ENCODE measurements at places on chromosomes 16 and 17.
A peak's percentile ranks its signal among the peaks of the same experiment; 100 is the strongest.

DNA sequence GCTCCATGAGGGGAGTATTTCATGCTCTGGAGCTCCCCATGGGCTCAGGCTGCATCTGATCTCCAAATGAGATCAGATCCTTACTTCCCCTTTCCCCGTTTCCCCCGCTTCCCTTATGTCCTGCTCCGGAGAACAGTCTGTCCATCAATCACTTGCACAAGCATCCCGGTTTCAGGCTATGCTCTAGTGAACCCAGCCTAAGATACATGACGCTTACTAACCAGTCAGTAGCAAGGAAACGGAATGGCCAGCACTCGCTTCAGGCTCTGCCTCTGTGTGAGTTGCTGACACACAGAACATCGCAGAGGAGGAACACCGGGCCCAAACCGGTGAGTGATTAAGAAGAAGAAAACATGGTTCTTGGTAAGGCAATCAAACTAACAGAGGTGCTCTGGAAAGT is 9.4 kb upstream of the ATP5MC1 start:
- no peak for DNase-seq

- no peak for DNase-seq
Measured at GRCh38 chr16:48432136-48432535, 46.9 kb upstream of the SIAH1 start.

DNA sequence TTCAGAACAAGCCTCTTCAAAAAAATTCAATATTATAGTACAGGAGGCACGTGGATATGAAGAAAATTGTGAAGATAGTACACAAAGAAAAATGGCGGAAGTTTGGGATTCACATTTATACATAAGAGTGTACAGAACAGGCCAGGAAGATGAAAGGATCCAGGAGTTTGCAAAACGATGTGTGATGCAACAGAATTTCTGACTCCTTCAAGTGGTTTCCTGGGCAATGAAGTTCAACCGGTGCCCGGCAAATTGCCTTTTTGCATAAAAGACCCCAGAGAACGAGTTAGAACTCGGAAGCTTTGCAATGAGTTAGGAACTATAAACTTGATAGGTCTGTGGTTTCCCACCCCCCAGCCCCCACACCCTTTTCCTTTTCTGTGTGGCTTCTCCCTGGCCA is 189.1 kb downstream of the SALL1 start:
- DNase-seq: no peak

DNA sequence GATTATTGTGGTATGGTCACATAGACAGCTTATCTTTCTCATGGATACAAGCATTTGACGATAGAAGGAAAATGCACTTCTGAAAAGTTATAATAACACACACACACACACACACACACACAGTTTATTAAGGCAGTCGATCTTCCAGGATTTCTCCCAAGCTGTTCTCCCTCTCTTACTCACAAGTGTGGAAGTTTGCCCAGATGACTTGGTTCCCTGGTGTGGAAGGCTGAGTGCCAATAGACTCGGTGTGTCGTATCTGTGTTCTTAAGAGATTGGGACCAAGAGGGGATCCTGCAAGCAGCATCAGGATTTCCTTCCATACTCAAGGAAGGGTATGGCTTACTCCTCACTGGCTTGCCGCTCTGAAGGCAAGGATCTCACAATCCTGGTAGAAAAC is 279.6 kb downstream of the HS3ST3B1 start:
- no peak for DNase-seq

DNA sequence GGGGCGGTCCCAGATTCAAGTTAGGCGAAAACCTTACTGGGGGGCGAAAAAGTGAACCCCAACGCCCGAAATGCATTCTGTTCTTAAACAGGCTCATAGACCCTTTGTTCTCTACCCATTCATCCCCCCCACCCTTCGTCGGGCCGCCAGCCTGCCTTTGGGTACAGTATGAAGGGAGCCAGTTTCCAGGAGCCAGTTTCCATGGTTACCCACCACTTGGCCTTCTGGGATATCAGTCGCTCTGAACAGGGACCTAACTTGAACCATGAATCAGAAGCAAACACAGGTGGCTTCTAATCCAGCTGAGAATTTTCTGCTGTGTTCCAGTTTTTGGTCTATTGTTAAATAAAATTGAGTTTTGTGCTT is 532 bp downstream of the DHX40 start:
- DNase-seq: peak; percentile 33

DNA sequence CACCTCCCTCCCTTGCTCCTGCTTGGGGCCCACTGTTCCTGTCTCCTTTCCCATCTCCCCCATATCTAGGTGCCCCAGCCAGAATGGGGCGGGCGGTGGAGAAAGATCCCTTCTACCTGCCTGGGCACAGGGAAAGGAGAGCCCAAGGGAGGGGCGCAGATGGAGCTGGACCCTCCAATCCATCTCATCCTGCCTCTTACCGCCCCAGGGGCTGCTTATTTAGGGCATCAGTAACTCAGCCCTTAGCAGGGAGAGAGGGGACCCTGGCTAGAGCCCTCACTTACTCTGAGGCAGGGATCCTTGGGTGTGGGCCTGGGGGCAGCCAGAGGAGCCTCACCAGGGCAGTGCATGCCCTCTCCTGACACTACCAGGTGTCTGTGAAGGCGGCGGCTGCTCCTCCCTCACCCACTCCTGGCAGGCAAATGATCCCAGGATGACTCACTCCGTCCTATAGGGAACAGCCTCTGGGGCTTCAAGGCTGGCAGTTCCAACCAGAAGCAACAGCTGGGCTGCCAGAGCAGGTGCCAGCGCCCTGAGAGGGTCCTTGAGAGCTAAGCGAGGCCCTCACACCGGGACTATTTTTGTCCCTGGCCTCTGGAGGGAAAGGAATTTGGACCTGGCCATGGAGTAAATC is 16.3 kb upstream of the BCAR1 start:
- no peak for DNase-seq

DNA sequence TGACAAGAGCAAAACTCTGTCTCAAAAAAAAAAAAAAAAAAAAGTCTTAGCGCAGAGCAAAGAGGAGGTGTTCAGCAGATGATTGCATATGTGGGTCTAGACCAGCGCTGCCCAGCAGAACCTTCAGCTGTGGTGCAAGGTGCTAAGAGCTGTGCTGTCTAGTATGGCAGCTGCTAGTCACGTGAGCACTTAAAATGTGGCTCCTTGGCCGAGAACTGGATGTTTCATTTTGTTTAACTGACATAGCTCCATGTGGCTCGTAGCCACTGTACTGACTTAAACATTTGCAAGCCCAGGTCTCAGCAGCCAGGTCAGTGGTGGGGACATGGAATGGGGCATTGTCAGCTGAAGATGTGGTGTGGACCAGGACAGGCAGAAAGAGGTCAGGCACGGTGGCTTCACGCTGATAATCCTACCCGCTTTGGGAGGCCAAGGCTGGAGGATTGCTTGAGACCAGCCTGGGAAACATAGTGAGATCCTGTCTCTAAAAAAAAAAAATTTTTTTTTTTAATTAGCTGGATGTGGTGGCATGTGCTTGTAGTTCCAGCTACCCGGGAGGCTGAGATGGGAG is 9.2 kb downstream of the C1QTNF1 start:
- no peak for DNase-seq

- no peak for DNase-seq
Measured at GRCh38 chr16:56643080-56643778, 4.8 kb downstream of the MT1A start.

GRCh38 chr16:23667355-23667659 is 11.4 kb upstream of the PLK1 start:
- no peak for DNase-seq

- DNase-seq: no peak
Measured at GRCh38 chr16:5580772-5581171, 483.2 kb upstream of the EEF2KMT start.

GRCh38 chr17:15263206-15263579 is 1.9 kb downstream of the PMP22 start:
- no peak for DNase-seq

- no peak for DNase-seq
Measured at GRCh38 chr16:23379707-23380106, 73.3 kb downstream of the COG7 start.

- no peak for DNase-seq
Measured at GRCh38 chr17:57412520-57413096, 156.3 kb downstream of the MSI2 start.

DNA sequence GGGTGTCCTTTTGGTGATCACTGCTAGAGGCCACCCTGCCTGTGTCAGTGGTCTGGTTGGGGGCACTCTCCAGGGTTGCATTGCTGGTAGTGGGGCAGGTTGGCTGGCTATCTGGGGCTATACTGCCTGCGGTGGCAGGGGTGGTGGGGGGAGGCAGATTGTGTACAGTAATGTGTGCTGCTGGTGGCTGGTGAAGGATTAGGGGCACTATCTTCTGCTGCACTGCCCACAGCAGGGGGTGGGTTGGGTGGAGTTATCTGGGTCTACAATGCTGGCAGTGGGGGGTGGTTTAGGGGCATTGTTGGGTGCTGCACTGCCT is 204.0 kb upstream of the WSB1 start:
- no peak for DNase-seq

DNA sequence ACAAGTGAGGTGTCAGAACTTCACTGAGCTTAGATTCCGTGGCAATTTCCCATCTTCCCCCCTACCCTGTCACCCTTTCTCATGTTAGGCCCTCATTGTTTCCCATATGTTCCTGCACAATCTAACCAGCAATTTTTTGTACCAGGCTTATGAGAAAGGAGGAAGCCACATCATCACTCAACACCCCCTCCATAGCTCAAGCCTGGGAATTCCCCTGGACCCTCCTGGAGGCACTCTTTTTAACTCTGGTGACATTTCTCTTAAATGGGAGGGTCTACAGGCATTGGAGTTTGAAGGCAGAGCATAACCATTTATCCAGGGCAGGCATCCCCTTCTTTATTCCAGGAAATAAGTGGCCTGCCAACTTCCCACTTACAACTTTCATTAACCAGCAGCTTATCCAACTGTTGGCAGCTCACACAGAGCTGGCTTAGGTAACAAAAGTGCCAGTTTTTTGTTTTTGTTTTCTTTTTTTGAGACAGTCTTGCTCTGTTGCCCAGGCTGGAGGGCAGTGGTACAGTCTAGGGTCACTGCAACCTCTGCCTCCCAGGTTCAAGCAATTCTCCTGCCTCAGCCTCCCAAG is 10.4 kb upstream of the GLG1 start:
- no peak for DNase-seq

DNA sequence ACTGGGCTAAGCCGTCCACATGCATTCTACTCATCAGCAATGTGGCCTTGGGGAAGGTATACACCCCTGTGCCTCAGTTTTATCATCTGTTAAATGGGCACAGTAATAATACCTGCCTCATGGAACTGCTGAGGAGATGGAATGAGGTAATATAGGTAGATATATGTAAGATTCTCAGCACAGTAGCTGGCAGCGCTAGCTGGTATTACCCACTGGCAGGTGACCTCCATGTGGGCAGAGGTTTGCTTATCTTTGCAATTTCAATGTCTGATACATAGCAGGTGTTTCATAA is 1.2 kb upstream of the SGCA start:
- DNase-seq: no peak

DNA sequence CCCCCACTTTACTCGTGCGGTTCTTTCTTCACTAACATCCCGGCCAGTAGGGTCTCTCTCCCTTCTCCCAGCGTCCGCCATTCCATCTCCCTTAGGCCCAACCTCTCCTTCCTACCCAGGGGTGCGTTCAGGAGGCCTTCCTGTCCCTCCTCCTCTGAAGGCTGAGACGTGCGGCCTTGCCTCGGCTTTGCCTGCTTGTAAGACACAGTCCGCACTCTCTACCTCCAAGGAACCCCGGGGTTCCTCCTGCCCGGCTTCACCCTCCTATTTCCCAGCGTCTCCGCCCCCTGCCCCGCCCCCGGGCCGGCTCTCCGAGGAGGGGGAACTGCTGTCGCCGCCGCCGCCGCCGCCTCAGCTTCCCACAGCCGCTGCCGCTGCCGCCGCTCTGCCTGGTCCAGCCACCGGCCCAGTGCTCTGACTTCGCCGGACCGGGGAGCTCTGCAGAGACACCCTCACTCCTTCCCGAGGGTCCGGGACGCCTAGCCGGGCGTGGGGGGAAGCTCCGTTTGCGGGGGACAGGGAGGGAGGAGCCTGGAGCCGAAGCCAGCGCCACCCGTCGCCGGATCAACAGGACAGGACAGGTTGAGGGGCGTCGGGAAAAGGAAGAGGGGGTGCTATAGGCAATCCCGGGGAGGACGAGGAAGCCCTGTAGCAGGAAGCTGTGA is 1.2 kb upstream of the FGF11 start:
- DNase-seq: no peak

DNA sequence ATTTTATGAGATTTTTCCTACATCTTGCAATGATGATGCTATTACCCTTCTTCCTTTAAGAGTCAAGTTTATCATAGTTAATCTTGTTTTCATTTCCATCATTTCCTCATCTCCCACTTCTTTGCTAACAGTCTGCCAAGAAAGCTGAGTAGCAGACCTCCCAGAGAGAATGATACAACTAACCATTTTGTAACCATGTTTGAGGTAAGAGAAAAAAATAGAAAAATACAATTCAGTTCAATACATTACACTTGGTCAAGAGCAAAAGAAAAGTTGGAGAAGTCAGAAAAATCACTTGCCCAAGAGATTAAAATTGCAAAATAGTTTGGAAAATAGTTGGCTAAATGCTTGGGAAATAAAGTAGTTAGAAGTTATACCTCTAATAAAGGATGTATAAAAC is 154.4 kb downstream of the ABCA8 start:
- DNase-seq: no peak

- DNase-seq: peak; percentile 57
Measured at GRCh38 chr17:27513849-27514248, 57.6 kb downstream of the KSR1 start.

- no peak for DNase-seq
Measured at GRCh38 chr17:83062011-83062817, 17.2 kb upstream of the METRNL start.

DNA sequence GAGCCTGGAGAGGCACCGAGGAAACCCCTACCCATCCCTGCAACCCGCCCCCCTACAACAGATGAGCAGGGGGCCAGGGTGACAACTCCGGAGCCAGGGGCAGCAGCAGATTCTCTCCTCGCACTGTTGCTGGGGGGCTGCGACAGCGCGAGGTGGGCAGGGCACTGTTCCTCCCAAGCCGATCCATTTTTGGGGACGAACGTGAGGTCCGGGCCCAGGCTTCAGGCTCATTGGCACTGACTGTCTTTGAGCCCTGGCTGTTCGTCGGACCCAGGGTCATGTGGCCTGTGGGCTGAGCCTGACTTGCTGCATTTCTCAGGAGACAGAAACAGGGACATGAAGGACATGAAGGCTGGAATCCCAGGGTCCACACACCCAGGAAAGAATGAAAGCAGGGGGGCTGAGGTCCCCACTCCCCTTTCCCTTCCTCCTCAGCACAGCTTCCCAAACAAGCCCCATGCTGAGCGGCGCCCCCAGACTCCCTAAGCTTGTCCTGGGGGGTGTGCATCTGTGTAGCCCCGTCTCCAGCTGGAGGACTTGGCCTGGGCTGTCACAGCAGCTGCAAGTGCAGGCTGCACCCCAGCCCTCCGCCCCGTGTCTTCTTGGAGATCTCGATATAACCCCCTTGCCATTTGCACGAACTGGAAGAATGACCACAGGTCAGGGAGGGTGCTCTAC is 18.7 kb downstream of the CEP295NL start:
- no peak for DNase-seq

DNA sequence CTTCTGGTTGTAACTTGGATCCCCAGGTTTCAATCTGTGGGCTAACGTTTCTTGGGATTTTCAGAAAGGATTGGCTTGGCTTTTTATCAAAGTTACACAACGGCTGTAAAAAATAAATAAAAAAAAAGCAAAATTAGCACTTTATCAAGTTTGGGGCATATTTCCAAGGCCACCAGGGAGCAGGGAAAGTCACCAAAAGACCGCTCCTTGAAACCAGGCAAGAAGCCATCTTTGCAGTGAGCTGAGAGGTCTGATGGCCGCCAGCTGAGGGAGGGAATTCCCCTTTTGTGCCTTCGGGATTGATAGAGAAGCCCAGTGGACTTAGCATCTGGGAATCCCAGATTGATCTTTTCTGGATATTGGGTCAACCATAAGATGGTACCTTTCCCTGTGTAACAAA is 192.2 kb downstream of the WWOX start:
- no peak for DNase-seq

- no peak for DNase-seq
Measured at GRCh38 chr17:80970762-80971703, 20.6 kb upstream of the CHMP6 start.

Data from NCI-H1048 (cell line).